Lung (tissue), 17 donors: ENCODE measurements at places on chromosomes 6 and 20. TPM values are rescaled to one million over a fixed set of nuclear protein-coding genes. Genes with fewer than 3 reads are reported as not detected.

Gene TTK
- polyA plus RNA-seq = 1.1 TPM

Gene GATA5
- polyA plus RNA-seq = 0.49 TPM

Gene STX16
- polyA plus RNA-seq = 42.0 TPM

Gene RIMS4
- polyA plus RNA-seq = 0.49 TPM

Gene RGS17
- 0.18 TPM for polyA plus RNA-seq

Gene GABRR1
- polyA plus RNA-seq = not detected

Gene POM121L2
- not detected for polyA plus RNA-seq

Gene CRYBG1
- polyA plus RNA-seq = 5.7 TPM

Gene SLC35F1
- polyA plus RNA-seq = 0.06 TPM

Gene HAO1
- polyA plus RNA-seq = not detected

Gene UBD
- polyA plus RNA-seq = 2.1 TPM

Gene GTSF1L
- polyA plus RNA-seq = not detected

Gene KIF3B
- polyA plus RNA-seq = 8.5 TPM

Gene EBF4
- polyA plus RNA-seq = 5.8 TPM

Gene LST1
- 96.1 TPM for polyA plus RNA-seq

Gene WRNIP1
- 56.0 TPM for polyA plus RNA-seq

Gene TRIM10
- 0.12 TPM for polyA plus RNA-seq

Gene CAGE1
- not detected for polyA plus RNA-seq

Gene PAK5
- polyA plus RNA-seq = 0.04 TPM

Gene TUBE1
- polyA plus RNA-seq = 14.2 TPM

Gene PDE7B
- polyA plus RNA-seq = 0.63 TPM
